ENCODE measurements at places on chromosomes 12 and 14.

DNA sequence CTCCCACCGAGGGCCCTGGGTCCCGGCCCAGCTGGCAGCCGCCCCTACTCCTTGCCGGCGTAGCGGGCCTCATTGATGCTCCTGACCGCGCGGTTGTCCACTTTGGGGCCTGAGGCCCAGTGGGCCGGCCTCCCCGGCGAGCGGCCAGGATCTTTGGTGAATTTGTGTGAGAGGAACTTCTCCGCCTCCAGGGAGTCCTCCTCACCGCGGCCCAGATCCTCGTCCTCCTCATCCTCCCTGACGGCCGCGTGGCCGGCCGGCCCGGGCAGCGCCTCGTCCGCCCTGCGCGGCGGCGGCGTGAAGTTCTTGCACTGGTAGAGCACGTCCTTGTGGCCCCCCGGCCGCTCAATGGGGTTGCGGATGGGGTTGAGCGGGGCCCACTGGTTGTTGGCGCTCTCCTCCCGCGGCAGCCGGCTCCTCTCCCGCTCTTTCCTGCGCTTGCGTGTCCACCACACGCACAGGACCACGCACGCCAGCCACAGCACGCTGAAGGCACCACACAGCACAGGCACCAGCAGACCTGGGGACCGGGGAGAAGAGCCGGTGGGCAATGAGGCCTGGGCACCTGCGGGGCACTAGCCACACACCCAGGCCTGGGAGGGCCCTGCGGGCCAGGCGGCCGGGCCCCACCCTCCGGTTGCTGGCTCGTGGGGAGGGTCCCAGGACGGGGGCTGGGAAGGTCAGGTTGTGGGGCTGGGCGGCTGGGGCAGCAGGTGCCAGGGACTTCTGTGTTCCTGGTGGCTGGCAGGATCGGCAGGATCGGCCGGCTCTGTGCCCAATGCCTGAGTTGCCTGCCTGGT lies 25.7 kb downstream of the JAG2 start:
- DNase-seq = no peak

DNA sequence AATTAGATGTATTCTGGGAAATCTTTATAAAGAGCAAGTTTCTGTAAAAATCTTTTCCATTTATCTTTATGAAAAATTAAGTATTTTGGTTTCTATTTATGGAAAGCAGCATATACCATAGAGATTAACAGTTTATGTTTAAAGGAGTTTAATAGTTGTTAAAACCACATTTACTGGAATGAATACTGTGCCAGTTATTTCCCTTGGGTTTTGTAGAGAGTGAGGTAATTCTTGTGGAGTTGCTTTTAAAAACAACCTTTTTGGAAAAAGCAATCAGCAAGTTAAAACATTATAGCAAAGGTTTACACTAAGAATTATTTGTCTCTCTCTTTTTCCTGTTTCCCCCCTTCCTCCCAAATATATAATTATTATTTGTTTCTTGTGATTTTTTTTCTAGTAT lies 34.9 kb downstream of the AEBP2 start:
- no peak for DNase-seq

DNA sequence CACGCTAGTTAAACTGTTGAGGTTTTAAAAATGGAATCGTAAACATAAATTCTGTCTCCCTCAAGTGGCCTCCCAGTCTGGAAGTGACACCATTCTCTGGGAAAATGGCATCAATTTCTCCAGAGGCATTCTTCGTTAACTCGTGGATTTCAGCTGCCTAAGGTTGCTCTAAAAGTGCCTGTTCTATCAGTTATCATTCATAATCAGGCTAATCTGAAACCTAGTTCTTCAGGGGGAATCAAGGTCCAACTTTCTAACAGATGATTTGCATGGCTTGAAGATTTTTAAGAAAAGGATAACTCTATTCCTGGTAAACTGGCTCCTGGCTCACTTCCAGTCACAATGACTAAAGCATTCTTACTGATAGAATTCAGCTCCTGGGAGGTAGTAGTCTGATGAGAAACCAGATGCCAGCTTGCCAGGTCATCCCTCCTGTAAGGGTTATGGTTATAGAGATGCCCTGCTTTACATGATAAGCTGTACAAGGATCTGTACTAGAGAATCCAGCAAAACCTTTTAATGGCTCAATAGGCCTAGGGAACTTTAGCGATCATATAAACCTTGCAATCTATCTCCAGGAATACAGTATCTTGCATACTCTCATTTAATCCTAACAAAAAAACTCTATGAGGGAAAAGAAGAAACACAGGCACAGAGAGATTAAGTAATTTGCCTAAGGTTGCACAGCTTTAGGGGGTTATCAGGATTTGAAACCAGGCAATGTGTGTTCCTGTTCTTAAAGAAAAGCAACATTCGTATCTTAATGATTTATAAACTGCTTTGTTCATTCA lies 1.5 kb downstream of the L3HYPDH start:
- no peak for DNase-seq

- no peak for DNase-seq
Observed at GRCh38 chr12:109625131-109625559, 51.6 kb downstream of the MVK start.

GRCh38 chr12:117447665-117448366 lies 86.4 kb upstream of the NOS1 start:
- no peak for DNase-seq

- DNase-seq = no peak
Observed at GRCh38 chr14:96623676-96624484, 121.7 kb downstream of the PAPOLA start.

DNA sequence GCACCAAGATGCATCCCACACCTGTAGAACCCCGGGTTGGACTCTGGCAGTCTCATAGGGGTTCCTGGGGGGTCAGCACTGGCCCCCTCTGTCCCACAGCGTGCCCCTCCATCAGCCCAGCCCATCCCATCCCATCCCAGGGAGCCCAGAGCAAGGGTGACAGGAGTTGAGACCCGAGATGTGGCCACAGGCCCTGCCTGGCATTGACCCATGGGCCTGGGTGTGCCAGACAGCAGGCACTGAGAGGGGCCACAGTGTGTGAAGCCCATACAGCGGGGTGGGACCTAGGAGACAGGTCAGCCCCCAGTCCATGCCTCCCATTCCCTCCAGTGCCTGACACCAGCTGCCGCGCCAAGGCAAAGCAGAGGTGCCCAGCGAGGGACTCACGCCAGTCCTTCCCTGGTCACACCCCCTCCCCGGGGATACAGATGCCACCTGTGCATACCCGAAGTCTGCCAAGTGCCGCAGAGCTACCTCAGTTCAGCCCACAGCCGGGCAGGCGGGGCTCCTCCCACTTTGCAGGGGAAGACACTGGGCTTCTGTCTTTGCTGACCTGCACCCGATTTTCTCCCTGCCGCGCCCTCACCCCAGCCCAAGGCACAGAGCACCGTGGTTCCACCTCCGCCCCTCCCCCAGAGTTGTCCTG lies 50.4 kb downstream of the CYP46A1 start:
- DNase-seq = no peak

- no peak for DNase-seq
Observed at GRCh38 chr12:90959538-90960139, 4.7 kb upstream of the CCER1 start.

DNA sequence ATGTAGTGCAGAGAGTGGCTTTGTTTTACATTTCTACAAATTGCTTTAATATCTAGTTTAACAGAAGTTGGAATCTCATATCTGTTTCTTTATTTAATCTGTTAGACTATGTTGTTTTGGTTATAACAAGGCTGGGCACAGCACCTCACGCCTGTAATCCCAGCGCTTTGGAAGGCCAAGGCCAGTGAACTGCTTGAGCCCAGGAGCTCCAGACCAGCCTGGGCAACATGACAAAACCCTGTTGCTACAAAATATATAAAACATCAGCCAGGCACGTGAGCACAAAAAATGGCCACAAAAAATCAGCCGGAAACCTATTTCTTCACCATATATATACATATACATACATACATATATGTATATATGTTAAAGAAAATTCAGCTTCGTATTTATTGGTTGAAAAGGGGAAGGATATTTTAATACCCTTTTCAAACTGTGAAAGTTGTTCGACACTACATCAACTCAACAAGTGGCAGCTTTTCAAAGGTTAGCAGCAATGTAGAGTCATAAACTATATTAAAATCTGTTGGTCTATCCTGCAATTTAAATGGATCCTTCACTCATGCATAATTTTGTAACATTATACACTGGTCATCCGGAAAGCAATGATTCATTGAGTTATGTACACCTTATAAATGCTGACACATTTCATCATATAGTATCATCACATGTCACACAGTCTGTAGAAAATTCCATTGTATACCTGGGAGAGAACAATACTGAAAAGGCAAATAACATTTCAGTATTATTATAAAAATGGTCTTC lies 7.1 kb downstream of the NR2C1 start:
- DNase-seq = no peak

DNA sequence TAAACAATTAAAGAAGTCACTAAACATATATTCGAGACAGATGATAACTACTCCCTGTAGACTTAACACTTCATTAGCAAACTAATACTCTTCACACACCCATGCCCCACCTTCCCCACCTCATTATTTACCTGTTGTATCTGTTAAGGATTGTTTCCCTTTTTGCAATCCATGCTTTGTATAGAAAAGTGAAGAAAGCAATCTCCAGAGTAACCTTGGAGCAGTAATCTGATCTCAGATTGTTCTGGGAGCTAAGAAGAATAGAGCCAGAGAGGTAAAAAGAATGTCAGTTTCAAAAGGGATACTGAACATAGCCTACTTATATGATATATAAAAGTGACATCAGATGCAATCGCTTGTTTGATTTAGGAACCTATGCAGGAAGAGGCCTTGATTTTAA lies 37.4 kb downstream of the PLEKHA5 start:
- no peak for DNase-seq

- no peak for DNase-seq
Observed at GRCh38 chr14:104323551-104324175, 185.3 kb downstream of the KIF26A start.

DNA sequence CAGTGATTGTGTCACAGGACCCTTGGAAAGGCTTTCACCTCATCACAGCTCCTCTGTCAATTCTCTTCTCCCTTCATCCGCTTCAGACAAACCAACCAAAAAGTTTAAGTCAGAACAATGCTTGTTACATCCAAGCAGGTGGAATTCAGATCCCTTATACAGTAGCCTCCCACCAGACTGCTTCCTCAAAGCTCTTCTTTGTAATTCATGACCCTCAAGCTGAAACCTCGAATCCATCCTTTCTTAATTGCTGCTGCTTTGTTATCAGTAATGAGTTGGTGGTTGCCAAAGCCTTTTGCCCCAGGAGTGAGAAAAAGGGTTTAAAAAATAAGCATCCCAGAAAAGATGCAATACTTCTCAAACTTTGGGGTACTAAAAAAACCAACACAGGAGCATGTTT lies 9.5 kb downstream of the BEST3 start:
- no peak for DNase-seq

- no peak for DNase-seq
Observed at GRCh38 chr12:55024575-55024974, 4.8 kb downstream of the NEUROD4 start.

- no peak for DNase-seq
Observed at GRCh38 chr12:80406253-80406652, 37.8 kb upstream of the PTPRQ start.

GRCh38 chr14:70698288-70698687 lies 56.6 kb downstream of the TTC9 start:
- no peak for DNase-seq

DNA sequence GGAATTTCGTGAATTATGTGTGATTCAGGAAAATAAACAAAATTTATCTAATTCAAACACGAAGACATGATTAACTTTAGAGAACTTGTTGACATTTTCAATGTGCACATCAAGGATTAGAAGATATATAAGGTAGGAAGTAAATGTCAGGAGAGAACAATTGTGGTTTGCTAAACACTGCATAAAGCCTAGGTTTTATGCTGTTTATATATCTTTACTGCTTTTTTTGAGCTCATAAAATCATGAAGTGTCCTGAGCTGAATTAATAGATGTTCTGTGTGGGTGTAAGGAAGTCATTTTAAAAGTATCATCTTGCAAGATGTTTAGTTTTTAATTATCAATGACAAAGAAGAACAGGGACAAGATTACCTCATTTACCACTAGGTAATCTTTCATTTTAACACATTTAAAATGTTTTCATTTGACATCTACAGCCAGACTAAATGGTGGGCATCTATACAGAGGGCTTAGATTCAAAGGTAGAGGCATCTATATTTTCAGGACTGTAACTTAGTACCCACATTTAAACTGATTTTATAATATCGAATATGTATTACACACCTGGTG lies 382.8 kb downstream of the ADAMTS20 start:
- DNase-seq = no peak

GRCh38 chr12:87280356-87280755 lies 748.8 kb downstream of the C12orf50 start:
- DNase-seq = no peak

DNA sequence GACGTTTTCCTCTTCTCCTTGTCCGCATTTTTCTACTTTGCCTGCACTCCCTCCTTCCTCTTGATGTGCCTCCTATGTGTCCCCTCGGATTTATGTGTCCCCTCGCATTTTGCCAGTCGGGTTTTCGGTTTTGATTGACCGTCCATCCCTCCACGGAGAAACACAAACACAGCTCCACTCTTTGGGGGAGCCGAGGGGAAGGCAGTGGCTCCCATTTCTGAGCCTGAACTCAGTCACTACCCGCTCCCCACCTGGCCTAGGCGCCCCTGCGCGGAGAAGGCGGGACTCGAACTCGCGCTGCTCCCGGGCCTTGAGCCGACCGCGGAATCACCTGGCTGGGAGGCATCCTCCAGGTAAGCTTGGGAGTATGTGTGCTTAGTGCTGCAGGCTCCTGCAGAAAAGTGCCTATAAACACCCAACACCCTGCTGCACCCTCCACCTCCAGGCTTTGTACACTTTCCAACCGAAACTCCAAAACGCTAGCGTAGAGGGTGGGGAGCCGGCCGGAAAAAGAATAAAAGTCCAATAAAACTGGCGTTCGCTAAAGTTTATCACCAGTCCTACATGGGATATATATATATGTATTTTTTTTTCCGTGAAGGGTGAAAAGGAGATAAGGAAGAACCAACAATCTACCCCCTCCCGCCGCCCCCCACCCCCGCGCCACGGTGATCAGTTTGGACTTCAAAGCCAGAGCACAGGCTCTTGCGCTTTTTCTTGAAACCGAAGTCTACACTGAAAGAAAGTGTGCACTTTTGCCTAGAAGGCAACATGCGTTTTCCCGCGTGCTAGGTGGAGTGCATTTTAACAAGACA lies 3.3 kb upstream of the CCND2 start:
- DNase-seq = no peak

GRCh38 chr14:65318636-65319506 lies 93.7 kb upstream of the FUT8 start:
- no peak for DNase-seq
